Renal cortical epithelial cell (primary cell): ENCODE measurements at places on chromosomes 4 and X. TPM values are rescaled to one million over a fixed set of nuclear protein-coding genes. Genes with fewer than 3 reads are reported as not detected.

GRCh38 chr4:13452927-13453579 is 31.1 kb downstream of the RAB28 start:
- DNase-seq, result no peak

GRCh38 chrX:43892336-43892870 is 10.2 kb upstream of the MAOB start:
- DNase-seq, result peak; percentile 53

DNA sequence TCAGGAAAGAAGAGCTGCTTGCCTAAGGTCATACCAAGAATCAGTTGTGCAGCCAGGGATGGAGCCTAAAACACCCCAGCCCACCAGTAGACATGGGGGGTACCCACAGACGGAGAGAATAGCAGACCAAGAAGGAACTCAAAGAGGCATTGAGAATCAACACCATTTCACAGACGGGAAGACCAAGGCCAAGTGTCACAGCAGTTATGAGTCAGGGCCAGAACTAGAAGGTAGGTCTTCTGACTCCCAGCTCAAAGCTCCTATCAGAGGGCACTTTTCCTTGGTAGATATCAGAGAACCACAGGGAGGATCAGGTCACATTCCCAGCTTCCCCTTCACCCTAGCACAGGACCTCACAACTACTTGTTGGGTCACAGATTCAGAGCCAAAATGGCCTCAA is 14.5 kb downstream of the OTUD5 start:
- DNase-seq, result no peak

DNA sequence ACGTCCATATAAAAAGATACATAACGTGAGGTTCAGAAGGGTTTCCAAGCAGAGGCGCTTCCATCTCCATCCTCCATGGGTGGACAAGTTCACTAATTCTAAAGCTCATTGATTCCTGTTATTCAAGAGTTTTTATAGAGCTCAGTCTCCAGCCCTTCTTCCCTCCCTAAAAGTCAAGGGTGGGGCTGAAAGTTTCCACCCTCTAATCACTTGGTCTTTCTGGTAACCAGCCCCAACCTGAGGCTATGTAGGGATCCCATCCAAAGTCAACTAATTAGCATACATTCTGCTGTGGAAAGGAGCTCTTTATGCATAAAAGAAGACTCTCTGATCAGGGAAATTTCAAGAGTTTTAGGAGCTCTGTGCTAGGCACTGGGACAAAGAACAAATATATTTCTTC is 46.9 kb upstream of the VEGFC start:
- no peak for DNase-seq

- no peak for DNase-seq
Measured at GRCh38 chrX:40424259-40424658, 156.5 kb upstream of the ATP6AP2 start.

GRCh38 chrX:38473701-38474100 is 87.6 kb upstream of the TSPAN7 start:
- DNase-seq, result peak; percentile 58

- DNase-seq, result no peak
Measured at GRCh38 chrX:39477031-39477761, 620.6 kb downstream of the BCOR start.

DNA sequence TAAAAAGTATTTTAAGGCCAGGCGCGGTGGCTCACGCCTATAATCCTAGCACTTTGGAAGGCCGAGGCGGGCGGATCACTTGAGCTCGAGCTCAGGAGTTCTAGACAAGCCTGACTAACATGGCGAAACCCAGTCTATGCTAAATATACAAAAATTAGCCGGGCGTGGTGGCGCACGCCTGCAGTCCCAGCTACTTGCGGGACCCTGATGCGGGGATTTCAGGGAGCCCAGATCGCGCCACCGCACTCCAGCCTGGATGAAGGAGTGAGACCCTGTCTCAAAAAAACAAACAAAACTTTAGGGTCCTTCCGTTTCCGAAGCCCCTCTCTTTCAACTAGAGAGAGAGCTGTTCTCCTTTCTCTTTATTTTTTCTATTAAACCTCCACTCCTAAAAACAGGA is 1.2 kb downstream of the SLC25A31 start:
- DNase-seq, result no peak

DNA sequence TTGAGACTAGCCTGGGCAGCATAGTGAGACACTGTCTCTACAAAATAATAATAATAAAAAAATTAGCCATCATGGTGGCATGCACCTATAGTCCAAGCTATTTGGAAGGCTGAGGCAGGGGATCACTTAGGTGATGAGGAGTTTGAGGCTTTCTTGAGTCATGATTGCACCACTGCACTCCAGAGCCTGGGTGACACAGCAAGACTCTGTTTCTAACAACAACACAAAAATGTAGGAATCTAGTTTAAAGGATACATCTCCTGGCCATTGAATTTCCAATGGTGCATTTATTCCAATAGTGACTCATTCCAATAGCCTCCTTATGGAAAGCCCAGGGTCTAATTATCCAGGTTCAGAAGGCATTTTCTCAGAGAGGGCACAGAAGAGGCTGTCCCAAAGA is 21.9 kb upstream of the HERC6 start:
- peak; percentile 32 for DNase-seq

DNA sequence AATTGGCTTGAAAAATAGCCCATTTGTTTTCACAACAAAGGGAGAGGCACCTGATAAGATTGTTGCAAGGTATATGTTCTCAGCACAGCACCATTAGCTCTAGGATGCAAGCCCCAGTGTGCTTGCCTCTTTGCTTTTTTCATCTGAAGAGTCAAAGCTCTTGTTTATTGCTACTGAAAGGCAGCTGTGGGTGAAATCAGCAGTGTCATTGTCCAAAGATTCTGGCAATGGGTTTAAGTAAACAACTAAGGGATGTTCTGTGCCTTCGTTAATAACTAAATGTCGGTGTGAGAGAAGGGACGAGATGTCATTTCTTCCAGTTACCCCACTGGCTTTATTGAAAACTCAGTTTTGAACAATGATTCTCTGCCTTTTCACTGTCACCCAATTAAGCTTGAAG is 567.7 kb downstream of the KCNIP4 start:
- no peak for DNase-seq

DNA sequence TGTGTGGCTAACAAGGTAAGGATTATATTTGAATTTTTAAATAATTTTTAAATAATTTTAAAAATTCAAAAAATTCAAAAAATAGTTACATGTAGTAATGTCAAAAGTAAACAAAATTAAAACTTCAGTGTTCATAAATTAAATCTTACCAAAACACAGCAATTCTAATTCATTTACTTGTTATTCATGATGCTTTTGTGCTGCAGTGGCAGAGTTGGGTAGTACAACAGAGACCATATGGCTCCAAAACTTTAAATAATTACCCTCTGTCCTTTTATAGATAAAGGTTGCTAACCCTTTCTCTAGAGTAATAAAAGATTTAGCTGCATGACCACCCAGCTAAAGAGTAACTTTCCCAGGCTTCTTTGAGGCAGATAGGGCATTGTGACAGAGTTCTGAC is 1355.6 kb downstream of the FSTL5 start:
- DNase-seq, result no peak

DNA sequence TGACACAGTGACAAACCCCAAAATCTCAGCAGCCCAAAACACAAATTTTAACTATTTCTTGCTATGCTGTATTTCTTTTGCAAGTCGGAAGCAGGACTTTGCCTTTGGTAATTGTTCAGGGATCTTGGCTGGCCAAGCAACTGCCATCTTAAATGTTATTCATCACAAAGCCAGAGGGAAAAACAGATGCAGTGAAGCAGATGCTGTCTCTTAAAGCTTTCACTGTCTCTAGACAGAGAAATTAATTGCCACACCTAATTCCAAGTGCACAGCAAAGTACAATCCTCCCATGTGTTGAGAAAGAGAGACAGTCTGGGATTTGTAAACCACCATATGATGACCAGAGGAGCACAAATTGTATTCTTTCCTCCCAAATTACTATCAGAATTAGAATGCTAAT is 30.0 kb upstream of the GALNT7 start:
- DNase-seq, result no peak

Gene SPATA4
- total RNA-seq, result 0.65 and 1.2 TPM in 2 replicates

Gene OTUD6A
- not detected in 2 replicates for total RNA-seq

Gene DUX4
- not detected in 2 replicates for total RNA-seq

Gene MAGED4
- total RNA-seq, result 31.8 and 42.3 TPM in 2 replicates

Gene ANKRD50
- total RNA-seq, result 20.1 and 55.4 TPM in 2 replicates
